Neural progenitor cell (in vitro differentiated cells): ENCODE measurements at places on chromosomes 5 and 9. TPM values are rescaled to one million over a fixed set of nuclear protein-coding genes. Genes with fewer than 3 reads are reported as not detected.

GRCh38 chr9:109467936-109468335 lies 30.2 kb downstream of the PTPN3 start:
- peak; percentile 59 for DNase-seq
- peak overlapping the region; percentile 40 for H3K27ac ChIP-seq
- no peaks in the 10 kb centered on the region for H3K36me3 ChIP-seq

GRCh38 chr5:79074641-79075040 lies 5.1 kb downstream of the BHMT2 start:
- H3K27me3 ChIP-seq = no peaks in the 10 kb centered on the region
- H3K27ac ChIP-seq = no peak overlapping the region
- no peaks in the 10 kb centered on the region for H3K4me1 ChIP-seq
- H3K36me3 ChIP-seq = no peaks in the 10 kb centered on the region
- H3K4me3 ChIP-seq = no peak overlapping the region

DNA sequence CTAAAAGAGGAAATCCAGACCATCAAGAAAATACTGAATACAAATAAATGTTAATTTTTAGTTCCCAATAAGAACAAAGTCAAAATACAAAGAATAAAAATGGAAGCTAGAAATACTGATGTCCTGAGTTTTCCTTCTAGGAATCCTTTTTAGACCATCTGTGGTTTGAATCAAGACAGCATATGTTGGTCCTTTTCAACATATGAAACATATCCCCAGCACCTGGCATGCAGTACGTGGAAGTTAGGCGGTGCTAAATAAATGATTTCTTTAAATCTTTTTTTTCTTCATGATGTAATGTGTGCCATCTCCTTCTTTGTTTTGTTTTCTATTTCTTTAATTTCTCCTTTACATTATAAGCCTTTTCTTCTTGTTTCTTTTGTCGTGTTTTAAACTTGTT lies 34.0 kb downstream of the KIAA1958 start:
- H3K27me3 ChIP-seq = no peaks in the 10 kb centered on the region
- no peak overlapping the region for H3K4me3 ChIP-seq
- H3K4me1 ChIP-seq = peaks cover 17% of the 10 kb centered on the region
- DNase-seq = no peak
- no peaks in the 10 kb centered on the region for H3K36me3 ChIP-seq

- H3K36me3 ChIP-seq = no peaks in the 10 kb centered on the region
- H3K27ac ChIP-seq = no peak overlapping the region
- no peak for DNase-seq
Observed at GRCh38 chr9:20014168-20014567, 225.3 kb upstream of the SLC24A2 start.

The DND1 gene
- 0.37 and 1.1 TPM in 2 replicates for total RNA-seq

- no peaks in the 10 kb centered on the region for H3K4me1 ChIP-seq
- no peak overlapping the region for H3K27ac ChIP-seq
- peaks cover 11% of the 10 kb centered on the region for H3K27me3 ChIP-seq
- no peaks in the 10 kb centered on the region for H3K36me3 ChIP-seq
- DNase-seq = no peak
Observed at GRCh38 chr5:329121-329735, 7.7 kb downstream of the AHRR start.

The CCNJL gene
- total RNA-seq = 8.4 and 9.4 TPM in 2 replicates

DNA sequence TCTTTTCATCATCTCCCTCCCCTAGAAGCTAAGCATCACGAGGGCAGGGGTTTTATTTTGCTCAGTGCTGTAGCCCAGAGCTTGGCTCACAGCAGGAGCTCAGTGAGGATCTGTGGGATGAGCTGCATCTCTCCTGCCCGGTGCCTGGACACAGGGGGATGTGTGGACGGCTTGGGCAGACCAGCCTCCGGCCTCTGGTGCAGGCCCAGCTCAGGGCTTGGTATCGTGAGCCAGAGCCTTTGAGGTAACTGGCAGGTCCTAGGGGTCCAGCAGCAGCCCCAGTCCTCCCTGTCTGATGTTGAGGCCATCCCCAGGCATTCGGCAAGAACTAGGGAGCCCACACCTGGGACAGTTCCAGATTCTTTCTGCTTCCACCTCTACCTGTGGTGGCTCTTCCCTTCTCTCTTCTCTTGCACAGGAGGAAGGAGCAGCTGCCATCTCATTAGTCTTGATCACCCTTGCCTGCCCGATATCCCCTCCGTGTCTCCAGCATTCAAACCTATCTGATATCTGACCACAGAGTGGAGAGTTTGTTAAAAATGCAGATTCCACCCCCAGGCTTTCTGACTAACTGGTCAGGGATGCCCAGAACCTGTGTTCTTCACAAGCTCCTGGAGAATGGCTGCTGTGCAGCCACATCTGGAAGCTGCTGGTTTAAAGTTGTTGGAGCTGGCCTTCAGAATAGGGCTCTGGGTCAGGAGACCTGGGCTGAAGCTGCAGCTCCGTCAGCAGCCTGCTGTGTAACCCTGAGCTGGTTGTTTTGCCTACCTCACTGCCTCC lies 7.9 kb upstream of the SLC6A7 start:
- no peak overlapping the region for H3K27ac ChIP-seq
- H3K4me3 ChIP-seq = no peak overlapping the region
- H3K27me3 ChIP-seq = peaks cover 17% of the 10 kb centered on the region
- H3K4me1 ChIP-seq = peaks cover 11% of the 10 kb centered on the region
- no peaks in the 10 kb centered on the region for H3K36me3 ChIP-seq

- H3K27ac ChIP-seq = no peak overlapping the region
- no peaks in the 10 kb centered on the region for H3K27me3 ChIP-seq
- no peaks in the 10 kb centered on the region for H3K4me1 ChIP-seq
- H3K4me3 ChIP-seq = no peak overlapping the region
- DNase-seq = no peak
Observed at GRCh38 chr5:142216931-142217330, 107.9 kb downstream of the SPRY4 start.

The IFNB1 gene
- total RNA-seq = not detected in 2 replicates

- H3K36me3 ChIP-seq = no peaks in the 10 kb centered on the region
- H3K4me3 ChIP-seq = no peak overlapping the region
- peaks cover 7% of the 10 kb centered on the region for H3K4me1 ChIP-seq
- DNase-seq = no peak
- peaks cover 55% of the 10 kb centered on the region for H3K27me3 ChIP-seq
Observed at GRCh38 chr9:122090981-122091380, 2.1 kb downstream of the TTLL11 start.
